Stimulated activated CD8-positive, alpha-beta memory T cell treated with anti-CD3 and anti-CD28 coated beads, Interleukin-7, amount 100 ng/mL, for 4 hours (primary cell): ENCODE measurements at places on chromosomes 2 and 18.

GRCh38 chr2:220370764-220371163 is 743.3 kb downstream of the SLC4A3 start:
- DNase-seq, result no peak

GRCh38 chr2:98913916-98914712 is 21.9 kb downstream of the CRACDL start:
- DNase-seq, result no peak

DNA sequence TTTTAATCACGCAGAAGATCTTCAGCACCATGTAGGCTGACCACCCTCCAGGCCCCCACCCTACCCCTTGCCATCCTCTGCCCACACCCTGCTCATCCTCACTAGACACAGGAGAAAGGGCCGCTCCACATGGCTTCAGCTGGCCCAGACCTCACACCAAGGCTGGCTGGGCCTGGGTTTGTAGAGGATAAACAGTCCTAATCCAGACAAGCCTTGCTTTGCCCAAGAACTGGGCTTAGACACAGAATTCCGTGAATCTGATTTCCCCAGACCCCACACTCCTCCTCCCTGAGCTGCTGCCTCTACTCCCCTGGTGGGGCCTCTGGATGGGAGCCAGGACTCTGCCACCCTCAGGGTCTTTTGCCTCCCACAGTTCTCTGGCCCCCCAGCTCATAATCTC is 185.3 kb downstream of the CYP26B1 start:
- no peak for DNase-seq

DNA sequence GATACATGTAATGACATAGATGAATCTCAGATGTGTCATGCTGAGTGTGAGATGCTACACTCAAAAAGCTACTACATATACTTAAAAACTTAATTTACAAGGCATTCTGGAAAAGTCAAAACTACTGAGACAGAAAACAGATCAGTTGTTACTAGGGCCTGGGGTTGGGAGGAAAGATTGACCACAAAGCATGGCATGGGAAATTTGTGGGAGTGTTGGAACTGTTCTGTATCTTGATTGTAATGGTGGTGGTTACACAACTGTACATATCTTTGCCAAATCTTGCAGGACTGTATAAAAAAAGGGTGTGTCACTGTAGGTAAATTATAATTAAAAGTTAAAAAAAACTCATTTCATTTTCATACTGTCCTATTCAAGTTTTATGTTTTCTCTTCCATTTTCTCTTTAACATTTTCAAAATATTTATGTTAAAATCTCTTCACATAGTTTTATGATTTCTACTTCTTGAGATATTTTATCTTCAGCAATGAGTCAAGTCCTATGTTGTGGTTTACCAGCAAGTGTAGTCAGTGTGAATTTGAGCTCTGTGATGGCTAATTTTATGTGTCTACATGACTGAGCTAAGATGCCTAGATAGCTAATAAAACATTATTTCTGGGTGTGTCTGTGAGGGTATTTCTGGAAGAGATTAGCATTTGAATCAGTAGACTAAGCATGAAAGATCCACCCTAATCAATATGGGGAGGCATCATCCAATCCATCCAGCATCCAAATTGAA is 58.6 kb upstream of the VRK2 start:
- no peak for DNase-seq

GRCh38 chr2:106931717-106932335 is 45.9 kb upstream of the ST6GAL2 start:
- no peak for DNase-seq
